ENCODE measurements at places on chromosomes 2 and 18.

DNA sequence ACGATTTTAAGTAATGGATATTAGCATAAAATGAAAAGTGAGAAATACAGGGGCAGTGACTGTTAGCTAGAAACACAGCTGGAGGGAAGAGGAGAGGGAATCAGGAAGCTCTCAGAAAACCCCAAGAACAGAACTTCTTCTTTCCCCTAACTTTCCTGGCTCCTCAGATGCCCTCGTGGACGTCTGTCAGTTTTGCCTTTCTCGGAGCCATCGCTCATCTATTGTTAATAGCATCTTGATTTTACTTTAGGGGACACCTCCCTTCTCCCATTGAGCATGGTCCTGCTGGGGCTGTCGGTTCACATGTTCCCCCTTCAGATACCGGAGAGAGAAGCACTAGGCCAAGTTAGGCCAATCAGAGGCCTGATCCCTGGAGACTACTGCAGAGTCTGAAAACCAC lies 2.3 kb upstream of the PLEK start:
- DNase-seq = no peak

DNA sequence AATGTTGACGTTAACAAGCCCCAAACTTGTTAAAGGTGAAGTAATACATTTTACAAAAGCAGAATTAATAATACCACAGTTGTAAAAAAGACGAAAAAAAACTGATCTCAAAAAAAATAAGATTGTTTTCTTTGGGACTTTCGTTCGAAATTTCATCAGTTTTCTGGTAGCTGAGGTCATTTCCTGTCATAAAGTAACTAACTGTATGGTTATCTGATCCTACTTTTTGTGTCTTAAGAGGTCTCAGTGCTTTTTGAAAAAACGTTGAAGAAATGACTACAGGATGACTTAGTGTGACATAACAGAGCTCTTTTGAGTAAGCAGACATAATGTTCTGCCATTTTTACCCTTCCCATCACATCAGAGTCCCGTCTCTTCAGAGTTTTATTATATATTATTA lies 79.3 kb downstream of the BIRC6 start:
- no peak for DNase-seq

DNA sequence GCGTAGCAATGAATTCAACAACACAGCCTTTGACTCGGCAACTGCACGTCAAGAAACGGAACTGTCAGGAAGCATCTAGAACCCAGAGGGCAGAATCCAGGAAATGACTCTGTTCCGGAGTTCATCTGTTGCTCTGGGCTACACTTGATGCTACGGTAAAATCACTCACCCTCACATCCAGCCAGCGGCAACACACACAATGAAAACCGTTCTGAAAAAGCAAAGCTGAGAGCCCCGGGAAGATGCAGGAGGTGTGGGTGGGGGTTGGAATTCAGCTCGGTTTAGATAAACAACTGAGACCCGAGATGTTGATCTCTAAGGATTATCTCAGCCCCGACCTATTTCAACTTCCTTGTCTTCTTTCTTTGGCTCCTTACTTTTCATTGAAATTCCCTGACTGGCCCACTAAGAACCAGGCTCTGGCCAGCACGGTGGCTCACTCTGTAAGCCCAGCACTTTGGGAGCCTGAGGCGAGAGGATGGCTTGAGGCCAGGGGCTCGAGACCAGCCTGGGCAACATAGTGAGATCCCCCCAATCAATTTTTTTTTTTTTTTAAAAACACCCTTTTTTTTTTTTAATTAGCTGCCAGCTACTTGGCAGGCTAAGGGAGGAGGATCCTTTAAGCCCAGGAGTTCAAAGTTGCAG lies 13.3 kb upstream of the RAB17 start:
- DNase-seq = no peak

- no peak for DNase-seq
Observed at GRCh38 chr18:49345931-49346696, 114.3 kb downstream of the DYM start.

GRCh38 chr2:136393514-136393913 lies 275.6 kb upstream of the CXCR4 start:
- no peak for DNase-seq
